ENCODE measurements at places on chromosomes 3 and 15. TPM values are rescaled to one million over a fixed set of nuclear protein-coding genes. Genes with fewer than 3 reads are reported as not detected.

GRCh38 chr15:77034695-77035489, 36.0 kb downstream of the TSPAN3 start:
- no peaks in the 10 kb centered on the region for H3K4me1 ChIP-seq
- no peak overlapping the region for H3K27ac ChIP-seq
- no peak overlapping the region for H3K4me3 ChIP-seq
- H3K36me3 ChIP-seq: peaks cover 47% of the 10 kb centered on the region

GRCh38 chr15:101808201-101808600, 3.8 kb upstream of the OR4F15 start:
- no peaks in the 10 kb centered on the region for H3K36me3 ChIP-seq
- H3K4me3 ChIP-seq: no peak overlapping the region
- H3K4me1 ChIP-seq: no peaks in the 10 kb centered on the region
- peaks cover 20% of the 10 kb centered on the region for H3K27me3 ChIP-seq
- no peak for DNase-seq

- peaks cover 13% of the 10 kb centered on the region for H3K4me1 ChIP-seq
- DNase-seq: no peak
- H3K36me3 ChIP-seq: no peaks in the 10 kb centered on the region
- no peaks in the 10 kb centered on the region for H3K27me3 ChIP-seq
Measured at GRCh38 chr3:88003115-88003755, 55.6 kb downstream of the CGGBP1 start.

DNA sequence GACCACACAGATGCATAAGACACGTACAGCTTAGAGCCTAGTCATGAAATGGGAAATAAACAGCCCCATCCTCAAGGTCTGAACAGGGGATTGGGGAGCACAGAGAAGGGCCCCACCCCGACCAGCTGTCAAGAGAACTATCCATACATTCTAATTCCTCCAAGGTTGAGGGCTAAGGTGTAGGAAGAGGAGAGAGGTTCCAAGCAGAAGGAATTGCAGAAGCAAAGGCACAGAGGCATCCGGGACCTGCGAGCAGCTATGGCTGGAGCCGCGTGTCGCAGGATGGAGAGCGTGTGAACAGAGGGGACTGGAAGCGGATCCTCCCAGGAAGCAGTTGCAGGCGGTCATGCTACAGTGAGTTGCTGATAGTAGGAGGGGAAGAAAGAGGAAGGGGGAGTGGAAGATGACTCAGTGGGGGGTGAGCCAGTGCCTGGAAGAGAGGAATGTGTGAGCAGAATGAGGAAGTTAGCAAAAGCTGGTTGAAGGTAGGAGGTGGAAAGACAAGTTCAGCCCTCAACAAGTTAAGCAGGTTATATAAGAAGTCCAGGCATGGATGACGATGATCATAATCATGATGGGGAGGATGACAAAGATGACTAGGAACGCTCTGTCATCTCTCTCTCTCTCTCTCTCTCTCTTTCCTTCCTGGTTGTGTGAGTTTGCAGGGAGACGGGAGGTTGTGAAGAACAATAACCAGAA, 89.7 kb downstream of the LIPC start:
- no peak overlapping the region for H3K4me3 ChIP-seq
- H3K36me3 ChIP-seq: no peaks in the 10 kb centered on the region
- no peak for DNase-seq
- H3K4me1 ChIP-seq: peaks cover 3% of the 10 kb centered on the region
- no peaks in the 10 kb centered on the region for H3K27me3 ChIP-seq

DNA sequence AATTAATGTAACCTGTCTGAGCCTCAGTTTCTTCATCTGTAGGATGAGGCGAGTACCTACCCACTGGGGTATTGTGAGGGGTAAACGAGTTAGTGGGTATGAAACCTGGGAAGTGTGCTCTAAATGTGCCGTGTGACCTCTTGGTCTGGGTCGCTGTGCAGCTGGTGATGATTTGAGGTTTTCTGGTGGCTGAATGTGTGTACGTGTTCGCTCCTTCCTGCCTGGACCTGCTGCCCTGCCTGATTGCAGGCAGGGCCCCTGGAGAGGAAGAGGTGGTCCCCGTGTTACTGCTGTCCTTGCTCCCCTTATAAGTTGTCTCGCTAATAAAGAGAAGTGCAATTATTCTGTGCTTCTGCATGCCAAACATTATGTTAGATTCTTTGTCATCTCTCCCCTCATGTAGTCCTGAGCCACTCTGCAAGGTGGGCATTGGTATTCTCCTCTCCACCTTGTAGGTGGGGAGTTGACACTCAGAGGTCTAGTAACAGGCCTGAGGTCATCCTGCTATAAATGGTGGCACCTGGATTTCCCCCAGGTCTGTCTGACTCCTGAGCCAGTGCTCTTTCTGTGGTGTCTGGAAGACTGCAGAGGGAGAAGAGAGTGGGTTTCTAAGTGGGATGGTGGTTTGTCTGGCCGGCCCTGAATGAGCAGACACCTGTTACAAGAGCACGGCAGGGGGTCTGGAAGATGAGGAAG, 15.7 kb downstream of the PDIA5 start:
- no peak for DNase-seq
- H3K27ac ChIP-seq: no peak overlapping the region
- H3K4me1 ChIP-seq: peaks cover 72% of the 10 kb centered on the region
- no peaks in the 10 kb centered on the region for H3K36me3 ChIP-seq

- H3K27ac ChIP-seq: no peak overlapping the region
- H3K4me1 ChIP-seq: no peaks in the 10 kb centered on the region
- H3K4me3 ChIP-seq: no peak overlapping the region
- no peaks in the 10 kb centered on the region for H3K36me3 ChIP-seq
Measured at GRCh38 chr15:88697276-88697675, 58.5 kb downstream of the ISG20 start.

GRCh38 chr3:72359743-72360142, 488.5 kb downstream of the SHQ1 start:
- no peak overlapping the region for H3K27ac ChIP-seq
- H3K4me1 ChIP-seq: no peaks in the 10 kb centered on the region

DNA sequence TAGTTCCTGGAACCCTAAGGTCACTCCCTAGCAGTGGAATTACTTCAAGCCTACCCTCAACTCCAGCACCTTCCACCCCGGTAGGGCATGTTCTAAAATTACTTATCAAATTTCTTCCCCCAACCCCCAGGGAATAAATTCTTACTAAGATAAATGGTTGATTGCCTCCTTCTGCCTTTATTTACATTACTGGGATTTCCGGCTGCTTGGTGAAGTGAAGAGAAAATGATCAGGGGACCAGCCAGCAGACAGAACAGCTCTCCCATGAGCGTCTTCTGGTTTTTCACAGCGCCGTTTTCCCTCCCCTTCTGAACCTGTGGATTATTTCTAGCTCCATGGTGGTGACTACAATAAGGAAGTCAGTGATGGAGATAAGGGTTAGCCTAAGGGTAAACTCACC, 521.5 kb upstream of the PPP2R3A start:
- H3K36me3 ChIP-seq: no peaks in the 10 kb centered on the region
- no peaks in the 10 kb centered on the region for H3K27me3 ChIP-seq
- no peak overlapping the region for H3K4me3 ChIP-seq
- H3K4me1 ChIP-seq: no peaks in the 10 kb centered on the region

DNA sequence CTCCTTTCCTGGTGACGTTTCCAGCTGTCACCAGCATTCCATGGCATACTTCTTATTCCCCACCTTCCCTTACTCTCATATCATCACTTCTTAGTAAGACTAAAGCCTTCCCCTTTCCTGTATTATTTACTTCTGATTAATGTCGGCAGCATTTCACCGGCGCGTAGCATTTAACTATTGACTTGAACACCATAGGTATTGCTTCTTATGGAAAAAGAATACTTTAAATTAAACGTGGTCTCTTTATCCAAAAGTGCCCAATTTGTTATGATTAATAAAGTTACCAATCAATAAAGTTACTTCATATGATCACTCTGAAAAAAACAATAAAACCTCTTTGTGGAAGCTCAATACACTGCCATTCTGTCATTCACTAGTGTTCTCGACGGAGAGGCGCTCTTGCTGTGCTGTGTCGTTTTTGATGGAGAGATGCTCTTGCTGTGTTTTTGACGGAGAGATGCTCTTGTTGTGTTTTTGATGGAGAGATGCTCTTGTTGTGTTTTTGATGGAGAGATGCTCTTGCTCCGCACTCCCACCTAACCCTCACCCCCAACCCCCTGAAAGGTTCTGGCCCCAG, 165.0 kb downstream of the XXYLT1 start:
- peak overlapping the region; percentile 41 for H3K27ac ChIP-seq
- no peaks in the 10 kb centered on the region for H3K27me3 ChIP-seq
- no peak for DNase-seq

- H3K27me3 ChIP-seq: no peaks in the 10 kb centered on the region
- H3K36me3 ChIP-seq: no peaks in the 10 kb centered on the region
- H3K27ac ChIP-seq: no peak overlapping the region
- no peak overlapping the region for H3K4me3 ChIP-seq
Measured at GRCh38 chr3:171377859-171378258, 82.3 kb downstream of the TNIK start.

DNA sequence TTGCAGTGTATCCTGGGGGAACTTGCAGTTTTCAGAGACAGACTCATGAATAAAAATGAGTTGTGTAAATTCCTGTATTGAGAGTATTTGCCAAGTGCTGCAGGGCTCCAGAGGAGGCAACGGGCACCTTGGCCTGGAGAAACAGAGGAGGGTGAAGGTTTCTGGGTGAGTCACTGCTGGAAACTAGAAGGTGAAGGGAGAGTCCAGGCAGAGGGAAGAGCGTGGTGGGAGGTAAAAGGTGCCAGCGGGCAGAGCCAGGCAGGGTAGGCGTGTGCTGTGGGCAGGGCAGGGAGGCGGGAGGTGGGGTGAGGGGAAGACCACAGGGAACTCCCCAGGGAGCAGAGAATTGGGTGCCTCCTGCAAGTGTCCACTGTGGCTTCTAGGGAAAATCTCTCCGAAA, 120.8 kb downstream of the SLCO3A1 start:
- no peaks in the 10 kb centered on the region for H3K27me3 ChIP-seq
- no peak for DNase-seq
- no peak overlapping the region for H3K27ac ChIP-seq
- peaks cover 3% of the 10 kb centered on the region for H3K4me1 ChIP-seq
- no peak overlapping the region for H3K4me3 ChIP-seq

MYO1E gene
- 380 TPM for total RNA-seq

SERPINI2 gene
- total RNA-seq: not detected

ZNF774 gene
- total RNA-seq: 2.9 TPM

ARNT2 gene
- 0.87 TPM for total RNA-seq
